ENCODE measurements at places on chromosomes 6 and 20. TPM values are rescaled to one million over a fixed set of nuclear protein-coding genes. Genes with fewer than 3 reads are reported as not detected.
A peak's percentile ranks its signal among the peaks of the same experiment; 100 is the strongest.

GRCh38 chr6:132969196-132969595 lies 154.8 kb downstream of the RPS12 start:
- no peak for DNase-seq

GRCh38 chr6:117776441-117776840 lies 101.2 kb downstream of the NUS1 start:
- no peak for DNase-seq

DNA sequence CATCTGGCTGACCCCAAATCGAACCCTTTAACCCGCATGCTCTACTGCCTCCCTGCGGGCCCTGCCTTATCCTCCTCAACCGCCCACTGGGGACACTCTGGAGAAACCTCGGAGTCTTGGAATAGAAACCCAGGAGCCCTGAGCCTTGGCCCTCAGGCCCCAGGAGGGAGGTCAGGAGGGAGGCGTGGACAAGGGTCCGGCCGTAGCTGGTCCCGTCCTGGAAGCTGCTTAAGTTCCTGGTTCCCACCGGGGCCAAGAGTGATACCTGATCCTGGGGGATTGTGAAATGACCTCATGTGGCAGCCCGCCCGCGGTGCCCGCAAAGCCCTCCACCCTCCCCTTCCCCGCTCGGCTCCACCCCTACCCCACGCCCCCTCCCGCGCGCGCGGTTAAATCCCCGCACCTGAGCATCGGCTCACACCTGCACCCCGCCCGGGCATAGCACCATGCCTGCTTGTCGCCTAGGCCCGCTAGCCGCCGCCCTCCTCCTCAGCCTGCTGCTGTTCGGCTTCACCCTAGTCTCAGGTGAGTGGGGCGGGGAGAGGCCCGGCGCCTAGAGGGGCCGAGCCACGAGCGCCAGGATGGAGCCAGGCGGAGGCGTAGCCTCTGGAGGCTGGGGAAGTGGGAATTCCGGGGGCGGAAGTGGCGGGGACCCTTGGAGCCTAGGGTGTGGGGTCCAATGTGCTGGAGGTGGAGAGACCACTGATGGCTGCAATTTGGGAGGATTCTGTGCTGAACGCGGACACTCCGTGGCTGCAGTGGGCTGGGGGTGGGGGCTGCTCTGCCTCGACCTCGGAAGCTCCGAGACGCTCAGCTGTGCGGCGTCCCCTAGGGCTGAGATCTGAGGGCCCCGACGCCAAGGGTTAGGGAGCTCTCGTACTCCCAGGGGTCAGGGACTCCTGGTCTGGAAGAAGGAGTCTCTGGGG lies at the start of gene WFDC2:
TSS of gene WFDC2 (plus strand) at position 418 of the 926 bp plus-strand sequence. CDS start at position 447, 29 bp downstream.
- DNase-seq, result peak; percentile 60

Gene MUCL3
- total RNA-seq, result 0.13 TPM

Gene POU3F2
- 0.08 TPM for total RNA-seq

Gene LY6G5C
- total RNA-seq, result 0.32 TPM
